ENCODE measurements at places on chromosomes 16 and 17.

- no peak for DNase-seq
Measured at GRCh38 chr16:67942200-67942509, 1.8 kb downstream of the LCAT start.

DNA sequence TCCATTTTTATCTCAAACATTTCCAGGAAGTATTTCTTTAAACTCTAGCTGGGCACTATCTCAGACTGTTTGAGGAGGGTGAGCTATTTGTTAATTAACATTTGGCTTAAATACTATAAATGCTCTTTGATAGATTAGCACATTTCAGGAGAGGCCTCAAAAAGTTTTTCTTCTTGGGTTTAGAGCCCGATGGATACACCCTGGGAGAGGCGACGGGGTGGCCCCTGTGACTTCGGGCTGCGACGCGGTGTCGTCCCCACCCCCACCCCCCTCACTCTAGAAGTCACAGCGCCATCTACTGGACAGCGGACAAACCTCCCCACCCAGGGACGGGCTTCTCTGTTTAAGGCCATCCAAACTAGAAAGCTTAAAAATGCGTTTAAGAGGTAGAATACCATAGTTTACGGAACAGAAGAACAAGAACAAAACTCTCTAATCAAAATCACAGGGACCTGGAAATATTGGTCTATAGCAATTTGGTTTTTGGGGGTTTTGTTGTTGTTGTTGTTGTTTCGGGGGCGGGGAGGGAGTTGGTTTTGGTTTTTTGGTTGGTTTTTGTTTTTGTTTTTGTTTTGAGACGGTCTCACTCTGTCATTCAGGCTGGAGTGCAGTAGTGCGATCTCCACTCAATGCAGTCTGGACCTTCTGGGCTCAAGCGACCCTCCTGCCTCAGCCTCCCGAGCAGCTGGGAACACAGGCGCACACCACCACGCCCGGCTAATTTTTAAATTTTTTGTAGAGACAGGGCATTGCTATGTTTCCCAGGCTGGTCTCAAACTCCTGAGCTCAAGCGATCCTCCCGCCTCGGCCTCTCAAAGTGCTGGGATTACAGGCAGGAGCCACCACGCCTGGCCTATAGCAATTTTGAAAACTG is 254.4 kb downstream of the C16orf95 start:
- no peak for DNase-seq

DNA sequence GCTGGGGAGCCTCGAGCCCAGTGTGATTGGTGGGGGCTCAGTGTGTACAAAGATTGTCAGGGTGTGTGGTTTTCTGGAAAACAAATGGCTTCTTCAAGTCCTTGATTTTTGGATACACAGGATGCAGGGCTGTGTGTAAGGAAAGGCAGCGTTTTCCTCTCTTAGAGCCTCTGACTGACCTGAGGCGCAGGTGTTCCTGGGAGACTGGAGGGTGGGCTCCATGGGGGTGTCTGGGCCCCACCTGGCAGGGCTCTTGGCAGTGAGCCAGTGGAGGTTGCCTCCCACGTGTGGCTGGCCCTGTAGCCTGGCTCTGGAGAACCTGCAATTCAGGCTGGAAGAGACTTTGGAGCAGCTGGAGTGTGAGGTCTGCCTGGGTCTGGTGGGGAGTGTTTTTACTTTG is 5.0 kb downstream of the FOXK2 start:
- no peak for DNase-seq

DNA sequence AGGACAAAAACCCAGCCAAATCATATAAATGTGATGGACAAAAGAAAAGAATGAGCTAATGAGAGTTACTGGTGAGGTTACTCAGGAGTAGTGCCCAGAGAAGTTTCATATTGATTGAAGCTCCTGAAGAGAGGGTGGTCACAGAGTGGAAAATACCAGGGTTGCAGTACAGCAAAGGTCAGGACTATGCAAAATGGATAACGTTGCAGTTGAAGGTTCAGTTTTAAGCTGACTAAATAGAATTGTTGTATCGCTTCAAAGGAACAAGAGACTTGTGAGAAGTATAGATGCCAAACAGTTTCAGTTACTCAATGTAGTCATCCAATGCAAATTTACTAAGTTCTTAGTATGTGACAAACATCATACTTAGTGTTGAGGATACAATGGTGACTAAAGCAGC is 47.1 kb downstream of the ABCA8 start:
- DNase-seq, result no peak

DNA sequence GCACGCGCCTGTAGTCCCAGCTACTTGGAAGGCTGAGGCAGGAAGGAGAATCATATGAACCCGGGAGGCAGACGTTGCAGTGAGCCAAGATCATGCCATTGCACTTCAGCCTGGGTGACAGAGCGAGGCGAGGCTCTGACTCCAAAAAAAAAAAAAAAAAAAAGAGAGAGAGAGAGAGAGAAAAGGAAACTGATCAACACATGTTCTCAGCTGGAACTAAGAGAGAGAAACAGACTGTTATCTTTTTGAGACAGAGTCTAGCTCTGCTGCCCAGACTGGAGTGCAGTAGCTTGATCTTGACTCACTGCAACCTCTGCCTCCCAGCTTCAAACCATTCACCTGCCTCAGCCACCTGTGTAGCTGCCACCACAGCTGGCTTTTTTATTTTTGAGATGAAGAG is 60.4 kb downstream of the STH start:
- no peak for DNase-seq

DNA sequence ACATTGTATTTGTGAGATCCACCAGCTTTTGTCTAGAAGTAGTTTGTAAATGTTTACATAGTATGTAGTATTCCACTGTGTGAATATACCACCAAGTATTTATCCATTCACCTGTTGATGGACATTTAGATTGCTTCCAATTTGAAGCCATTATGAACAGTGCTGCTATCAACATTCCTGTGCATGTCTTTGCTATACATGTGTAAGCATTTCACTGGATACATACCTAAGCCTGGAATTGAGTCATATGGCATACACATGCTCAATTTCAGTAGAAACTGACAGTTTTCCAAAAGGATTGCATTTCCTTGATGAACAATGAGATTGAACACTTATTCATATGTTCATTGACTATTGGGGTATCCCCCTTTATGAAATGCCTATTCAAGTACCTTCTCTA is 540.6 kb upstream of the SOX9 start:
- no peak for DNase-seq

DNA sequence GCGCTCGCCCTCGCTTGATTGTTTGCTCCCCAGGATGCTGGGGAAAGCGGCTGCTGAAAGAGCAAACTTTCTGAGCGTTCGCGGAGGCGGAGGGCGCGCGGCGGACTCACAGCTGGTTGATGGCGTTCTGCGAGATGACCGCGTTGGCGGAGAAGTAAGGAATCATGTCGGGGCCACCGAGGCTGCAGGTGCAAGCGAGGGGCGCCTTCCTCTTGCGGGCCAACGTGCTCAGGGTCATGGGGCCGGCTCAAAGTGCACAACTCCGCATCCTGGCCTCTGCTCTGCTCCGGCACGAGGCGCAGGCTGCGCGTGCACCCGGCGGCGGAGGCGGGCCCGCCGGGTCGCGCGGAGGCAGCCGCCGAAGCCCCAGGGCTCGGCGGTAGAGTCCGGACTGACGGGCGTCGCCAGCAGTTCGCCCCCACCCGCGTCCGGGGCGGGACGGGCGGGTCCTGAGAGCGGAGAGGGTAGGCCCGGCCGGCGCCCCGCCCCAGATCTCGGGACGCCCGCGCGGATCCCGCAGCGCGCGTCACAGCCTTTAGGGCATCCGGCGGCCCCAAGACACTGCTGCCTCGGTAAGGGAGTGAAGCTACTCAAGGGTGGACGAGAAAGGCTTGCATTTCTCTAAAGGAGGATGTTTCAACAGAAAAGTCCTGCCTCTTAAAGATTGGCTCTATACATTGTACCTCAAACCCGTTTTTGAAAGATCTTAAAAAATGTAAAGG is 138.5 kb upstream of the CORO6 start:
- peak; percentile 43 for DNase-seq
